ENCODE measurements at places on chromosomes 2 and 18. TPM values are rescaled to one million over a fixed set of nuclear protein-coding genes. Genes with fewer than 3 reads are reported as not detected.

DNA sequence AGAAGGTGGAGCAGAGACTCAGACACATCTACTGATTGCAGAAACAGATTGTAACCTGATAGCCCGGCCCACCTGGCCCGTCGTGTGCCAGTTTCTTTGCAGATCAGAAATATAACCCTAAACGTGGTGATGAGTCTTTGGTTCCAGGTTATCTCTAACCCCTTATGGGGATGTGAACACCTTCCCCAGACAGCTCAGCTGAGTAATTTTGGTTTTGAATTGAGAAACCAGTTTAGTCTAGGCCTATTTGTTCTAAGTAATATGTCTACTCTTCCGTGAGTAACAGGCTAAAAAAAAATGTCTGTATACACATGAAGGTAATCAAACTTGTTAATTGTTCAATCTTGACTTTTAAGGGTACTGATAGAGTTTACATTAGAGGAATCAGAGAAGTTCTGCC lies 35.7 kb downstream of the RASGRP3 start:
- H3K36me3 ChIP-seq, result peaks cover 6% of the 10 kb centered on the region
- no peaks in the 10 kb centered on the region for H3K27me3 ChIP-seq
- peaks cover 3% of the 10 kb centered on the region for H3K4me1 ChIP-seq
- no peak overlapping the region for H3K4me3 ChIP-seq
- DNase-seq, result no peak

AQP4 gene
- 9.0 TPM for total RNA-seq

TM4SF20 gene
- total RNA-seq, result not detected

GRCh38 chr18:58152216-58152615 lies 108.2 kb downstream of the NEDD4L start:
- H3K27ac ChIP-seq, result no peak overlapping the region
- no peaks in the 10 kb centered on the region for H3K27me3 ChIP-seq
- no peak overlapping the region for H3K4me3 ChIP-seq
- no peaks in the 10 kb centered on the region for H3K4me1 ChIP-seq
- DNase-seq, result no peak

DNA sequence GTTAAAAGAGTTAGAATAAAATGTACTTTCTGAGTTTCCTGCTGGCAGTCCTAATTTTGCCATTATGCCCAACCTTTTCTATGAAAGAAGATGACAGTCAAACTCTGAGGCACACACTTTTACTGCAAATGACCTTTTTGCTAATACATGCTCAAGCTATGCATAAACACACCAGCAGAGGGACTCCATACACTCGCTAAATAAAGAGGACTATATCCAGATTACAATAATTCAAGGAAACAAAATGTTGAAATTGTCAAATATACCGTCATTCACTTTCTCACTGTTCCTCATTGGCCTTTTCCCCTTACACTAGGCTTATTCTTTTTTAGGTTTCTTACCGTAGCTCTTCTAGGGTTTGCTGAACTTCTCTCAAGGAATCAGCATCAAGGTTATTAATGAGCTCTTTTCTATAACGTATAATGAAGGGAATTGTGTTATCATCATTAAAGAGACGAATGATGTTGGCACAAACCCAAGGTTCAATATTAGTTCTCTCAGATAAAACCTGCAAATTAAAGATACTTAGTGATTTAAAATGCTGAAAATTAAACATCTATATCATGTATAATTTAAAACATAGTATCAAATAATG lies 25.7 kb downstream of the SRBD1 start:
- no peaks in the 10 kb centered on the region for H3K36me3 ChIP-seq
- H3K27me3 ChIP-seq, result no peaks in the 10 kb centered on the region
- H3K4me1 ChIP-seq, result no peaks in the 10 kb centered on the region

FARP2 gene
- 18.4 TPM for total RNA-seq

BCL2L11 gene
- 8.2 TPM for total RNA-seq

PSMA8 gene
- total RNA-seq, result not detected

GRCh38 chr2:218123986-218124385 lies 1.8 kb upstream of the CXCR2 start:
- no peaks in the 10 kb centered on the region for H3K4me1 ChIP-seq
- no peak overlapping the region for H3K27ac ChIP-seq
- no peak overlapping the region for H3K4me3 ChIP-seq
- DNase-seq, result no peak
- H3K27me3 ChIP-seq, result peaks cover 3% of the 10 kb centered on the region

SEPTIN10 gene
- 39.8 TPM for total RNA-seq

DNA sequence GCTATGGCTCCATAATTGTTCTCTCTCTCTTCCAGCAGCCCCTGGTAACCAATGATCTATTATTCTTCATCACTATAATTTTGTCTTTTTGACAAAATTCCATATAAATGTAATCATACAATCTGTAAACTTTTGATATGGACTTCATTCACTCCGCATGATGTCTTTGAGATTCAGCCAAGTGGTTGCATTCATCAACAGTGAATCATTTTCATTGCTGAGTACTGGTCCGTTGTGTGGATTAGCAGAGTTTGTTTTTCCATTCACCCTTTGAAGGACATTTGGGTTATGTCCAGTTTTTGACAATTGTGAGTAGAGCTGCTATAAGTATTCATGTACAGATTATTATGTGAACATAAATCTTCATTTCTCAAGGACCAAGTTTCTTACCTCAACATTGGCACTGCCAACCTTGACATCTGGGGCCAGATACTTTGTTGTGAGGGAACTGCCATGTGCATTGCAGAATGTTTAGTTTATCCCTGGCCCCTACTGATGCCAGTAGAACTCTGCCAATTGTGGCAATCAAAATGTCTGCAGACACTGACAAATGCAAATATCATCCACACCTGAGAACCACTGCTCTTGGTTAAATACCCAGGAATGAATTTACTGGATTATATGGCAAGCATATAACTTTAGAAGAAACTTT lies 48.4 kb upstream of the BCL2L11 start:
- peak overlapping the region; percentile 40 for H3K27ac ChIP-seq
- no peaks in the 10 kb centered on the region for H3K27me3 ChIP-seq
- H3K36me3 ChIP-seq, result no peaks in the 10 kb centered on the region
- DNase-seq, result no peak
- H3K4me1 ChIP-seq, result peaks cover 4% of the 10 kb centered on the region
- no peak overlapping the region for H3K4me3 ChIP-seq

DNA sequence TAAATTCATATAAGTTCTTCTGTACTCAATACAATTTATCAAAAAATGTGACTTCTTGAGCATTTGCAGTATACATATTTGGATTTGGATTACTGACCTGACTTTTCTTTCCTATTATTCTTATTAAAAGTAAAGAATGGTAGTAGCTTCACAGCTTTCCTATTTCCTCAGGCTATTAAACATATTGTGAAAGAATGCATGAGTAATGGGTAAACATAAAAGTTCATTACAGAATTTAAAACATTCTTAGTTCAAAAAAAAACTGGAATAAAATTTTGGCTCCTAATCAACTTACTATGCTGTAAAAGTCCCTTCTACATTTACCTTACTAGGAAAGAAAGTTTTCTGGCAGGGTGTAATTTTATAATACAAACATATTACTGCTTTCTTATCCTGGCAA lies 27.3 kb upstream of the C2orf66 start:
- H3K4me3 ChIP-seq, result no peak overlapping the region
- H3K36me3 ChIP-seq, result peaks cover 43% of the 10 kb centered on the region
- no peaks in the 10 kb centered on the region for H3K27me3 ChIP-seq

DNA sequence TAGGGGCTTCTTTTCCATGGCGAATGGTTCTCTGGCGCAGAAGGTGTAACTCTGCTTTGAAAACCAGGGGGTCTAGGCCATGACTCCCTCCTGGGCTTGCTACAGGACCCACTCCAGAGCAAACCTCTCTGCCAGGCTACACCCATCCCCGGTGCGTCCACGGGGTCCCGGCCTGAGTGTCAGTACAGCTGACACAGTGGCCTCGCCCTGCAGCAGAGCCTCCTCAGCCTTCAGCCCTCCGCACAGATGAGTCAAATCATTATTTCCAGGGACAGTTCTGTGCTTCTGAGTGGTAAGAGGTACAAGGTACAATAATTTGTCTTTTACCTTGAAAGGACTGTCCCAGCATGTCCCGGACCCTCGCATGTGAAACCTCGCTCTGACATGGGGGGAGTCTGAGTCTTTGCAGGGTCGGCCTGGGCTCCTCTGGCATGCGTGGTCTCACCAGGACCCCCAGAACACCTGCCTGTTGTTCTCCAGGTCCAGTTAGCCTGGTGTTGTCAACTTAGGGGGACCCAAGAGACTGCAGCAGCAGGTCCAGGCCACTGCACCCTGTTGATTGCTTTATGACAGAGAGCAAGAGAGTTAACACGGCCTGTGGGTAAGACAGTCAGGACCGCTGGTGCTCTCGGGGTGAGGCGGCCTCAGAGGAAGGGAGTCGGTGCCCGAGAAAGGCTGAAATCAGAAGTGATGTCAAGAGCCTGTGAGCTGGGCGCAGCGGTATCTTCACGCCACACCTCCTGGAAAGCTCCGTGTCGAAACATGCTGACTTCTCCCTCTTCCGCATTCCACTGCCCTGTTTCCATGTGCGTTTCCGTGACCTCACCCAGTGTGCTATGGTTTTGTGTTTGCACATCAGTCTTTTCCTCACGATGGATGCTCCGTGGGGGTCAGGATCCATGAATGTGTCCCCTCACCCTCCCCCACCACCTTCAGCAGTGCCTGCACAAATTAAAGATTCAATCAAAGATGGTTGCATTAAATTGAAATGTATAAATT lies 340.1 kb downstream of the EIPR1 start:
- H3K27ac ChIP-seq, result no peak overlapping the region
- no peaks in the 10 kb centered on the region for H3K27me3 ChIP-seq
- H3K4me3 ChIP-seq, result no peak overlapping the region
- H3K4me1 ChIP-seq, result no peaks in the 10 kb centered on the region
- no peaks in the 10 kb centered on the region for H3K36me3 ChIP-seq

ACADL gene
- 7.8 TPM for total RNA-seq

DNA sequence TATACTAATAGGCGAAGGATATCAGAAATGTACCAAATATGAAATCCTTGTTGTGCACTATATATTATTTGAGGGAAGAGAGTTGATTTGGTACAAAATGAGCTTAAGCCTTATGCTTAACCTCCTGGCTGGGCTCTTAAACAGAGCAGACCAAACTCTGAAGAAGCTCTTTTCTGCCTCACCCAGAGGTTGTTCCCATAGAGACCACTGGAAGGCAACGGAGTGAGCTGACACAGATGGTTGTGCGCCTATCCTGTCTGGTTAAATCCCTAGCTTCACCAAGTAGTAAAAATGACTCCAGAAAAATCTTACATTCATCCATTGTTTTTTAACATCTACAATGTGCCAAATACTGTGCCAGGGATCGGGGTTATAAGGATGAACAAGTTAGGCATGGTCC lies 55.9 kb upstream of the NOL4 start:
- no peaks in the 10 kb centered on the region for H3K36me3 ChIP-seq
- H3K4me3 ChIP-seq, result no peak overlapping the region
- no peaks in the 10 kb centered on the region for H3K27me3 ChIP-seq
- DNase-seq, result no peak

- H3K4me1 ChIP-seq, result no peaks in the 10 kb centered on the region
- H3K27ac ChIP-seq, result no peak overlapping the region
- peak overlapping the region; percentile 58 for H3K4me3 ChIP-seq
- H3K36me3 ChIP-seq, result no peaks in the 10 kb centered on the region
- no peak for DNase-seq
Measured at GRCh38 chr18:499776-500631, 497 bp downstream of the COLEC12 start.

ECEL1 gene
- total RNA-seq, result 0.32 TPM

- H3K4me3 ChIP-seq, result no peak overlapping the region
- H3K36me3 ChIP-seq, result no peaks in the 10 kb centered on the region
- no peak for DNase-seq
- H3K27me3 ChIP-seq, result no peaks in the 10 kb centered on the region
Measured at GRCh38 chr18:63290166-63290820, 29.3 kb downstream of the BCL2 start.

DNA sequence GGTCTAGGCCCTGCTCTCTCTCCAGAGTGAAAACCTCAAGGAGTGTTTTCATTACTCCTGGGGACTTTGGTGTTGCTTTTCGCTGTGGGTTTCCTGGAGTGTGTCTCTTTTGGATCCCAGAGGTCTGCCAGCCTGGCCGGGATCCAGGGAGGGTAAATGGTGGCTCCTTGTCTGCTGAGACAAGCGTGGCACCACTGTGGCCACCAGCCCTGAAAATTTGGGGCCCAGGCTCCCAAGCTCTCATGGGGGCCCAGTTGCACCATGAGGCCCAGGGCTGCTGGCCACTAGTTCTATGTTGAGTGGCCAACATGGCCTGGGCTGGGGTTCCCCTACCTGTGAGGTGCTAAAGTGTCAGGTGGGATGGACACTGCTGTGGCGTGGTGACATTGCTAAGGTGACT lies 144.8 kb downstream of the CTIF start:
- no peak overlapping the region for H3K27ac ChIP-seq
- H3K4me3 ChIP-seq, result no peak overlapping the region
- no peaks in the 10 kb centered on the region for H3K27me3 ChIP-seq

DNA sequence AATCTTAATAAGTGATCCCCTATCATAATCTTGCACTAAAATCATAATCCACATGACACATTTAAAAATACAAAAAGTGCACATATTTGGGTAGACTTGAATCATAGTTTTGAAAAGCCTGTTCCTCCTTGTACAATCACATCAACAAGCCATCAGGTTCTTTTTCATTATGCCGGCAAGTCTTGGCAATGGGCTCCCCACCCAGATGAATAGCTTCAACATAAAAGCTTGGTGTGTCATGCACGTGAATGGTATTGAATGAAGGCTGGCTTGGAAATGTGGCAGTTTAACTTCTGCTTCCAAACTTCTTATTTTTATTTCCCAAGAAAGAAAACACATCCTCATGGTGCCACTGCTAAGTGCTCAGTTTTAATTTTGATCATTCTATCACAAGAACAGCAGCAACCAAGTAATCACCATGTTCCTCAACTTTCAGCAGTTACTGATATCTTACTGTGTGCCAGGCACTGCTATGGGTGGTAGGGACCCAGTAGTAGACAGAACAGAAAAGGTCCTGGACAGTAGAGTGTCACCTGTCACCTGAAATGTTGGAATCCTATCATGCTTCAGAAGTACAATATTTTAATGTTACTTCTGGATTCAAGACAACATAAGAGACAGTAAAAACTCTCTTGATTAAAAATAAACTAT lies 89.9 kb downstream of the AP1S3 start:
- H3K36me3 ChIP-seq, result no peaks in the 10 kb centered on the region
- H3K27ac ChIP-seq, result no peak overlapping the region
- H3K27me3 ChIP-seq, result no peaks in the 10 kb centered on the region

GRCh38 chr2:26500406-26500805 lies 22.5 kb upstream of the OTOF start:
- H3K4me1 ChIP-seq, result peaks cover 2% of the 10 kb centered on the region
- H3K36me3 ChIP-seq, result no peaks in the 10 kb centered on the region
- H3K4me3 ChIP-seq, result no peak overlapping the region
- H3K27me3 ChIP-seq, result no peaks in the 10 kb centered on the region
- no peak for DNase-seq

C2orf72 gene
- total RNA-seq, result not detected

DNA sequence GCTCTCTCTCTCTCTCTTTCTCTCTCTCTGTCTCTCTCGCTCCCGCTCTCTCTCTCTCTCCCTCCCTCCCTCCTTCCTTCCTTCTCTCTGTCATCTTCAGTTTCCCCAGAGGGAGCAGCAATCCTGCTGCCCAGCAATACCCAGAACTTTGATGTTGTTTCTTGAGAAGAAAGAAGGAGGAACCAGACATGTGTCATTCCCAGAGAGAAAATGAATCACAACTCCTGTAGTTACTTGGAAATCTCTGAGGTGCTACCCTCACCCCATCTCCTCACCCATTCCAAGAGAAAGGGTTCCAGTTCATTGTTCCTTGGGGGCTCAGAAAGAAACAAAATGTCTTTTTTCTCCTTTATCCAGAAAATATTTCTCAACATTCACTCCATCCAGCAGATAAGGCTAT lies 449.1 kb downstream of the TNS1 start:
- no peak overlapping the region for H3K27ac ChIP-seq
- no peak for DNase-seq
- H3K4me3 ChIP-seq, result no peak overlapping the region
- H3K27me3 ChIP-seq, result no peaks in the 10 kb centered on the region

GRCh38 chr2:143294068-143294467 lies 164.8 kb downstream of the ARHGAP15 start:
- no peaks in the 10 kb centered on the region for H3K36me3 ChIP-seq
- H3K4me3 ChIP-seq, result no peak overlapping the region
- DNase-seq, result no peak

Data from psoas muscle (tissue), 8 donors.